ENCODE measurements at places on chromosomes 11 and 22.
A peak's percentile ranks its signal among the peaks of the same experiment; 100 is the strongest.

GRCh38 chr11:116062129-116062489 is 557.9 kb upstream of the CADM1 start:
- no peak for DNase-seq

DNA sequence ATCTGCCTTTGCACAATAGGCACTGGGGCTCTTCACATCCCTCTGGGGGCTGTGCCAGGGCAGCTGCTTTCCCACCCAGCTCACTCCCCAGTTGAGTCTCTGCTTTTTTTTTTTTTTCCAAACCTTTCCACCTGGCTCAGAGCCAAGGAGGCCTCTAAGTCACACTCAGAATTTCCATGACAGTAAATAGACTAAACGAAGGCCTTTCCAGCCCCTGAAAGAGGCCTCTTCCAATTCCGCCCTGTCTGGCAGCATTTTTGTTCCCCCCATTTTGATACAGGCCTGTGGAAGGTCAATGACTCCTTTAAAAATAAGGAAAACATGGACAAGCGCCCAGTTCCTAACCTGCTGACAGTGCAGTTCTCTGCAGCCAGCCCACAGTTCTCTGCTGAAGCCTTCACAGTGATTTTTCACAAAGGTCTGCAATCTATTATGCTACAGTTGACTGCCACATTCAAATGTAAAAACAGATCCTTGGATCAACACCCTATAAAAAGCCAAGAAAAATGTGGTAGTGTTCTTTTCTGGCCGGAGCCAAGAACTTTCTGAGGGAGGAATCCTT is 107.5 kb upstream of the SESN3 start:
- peak; percentile 51 for DNase-seq

DNA sequence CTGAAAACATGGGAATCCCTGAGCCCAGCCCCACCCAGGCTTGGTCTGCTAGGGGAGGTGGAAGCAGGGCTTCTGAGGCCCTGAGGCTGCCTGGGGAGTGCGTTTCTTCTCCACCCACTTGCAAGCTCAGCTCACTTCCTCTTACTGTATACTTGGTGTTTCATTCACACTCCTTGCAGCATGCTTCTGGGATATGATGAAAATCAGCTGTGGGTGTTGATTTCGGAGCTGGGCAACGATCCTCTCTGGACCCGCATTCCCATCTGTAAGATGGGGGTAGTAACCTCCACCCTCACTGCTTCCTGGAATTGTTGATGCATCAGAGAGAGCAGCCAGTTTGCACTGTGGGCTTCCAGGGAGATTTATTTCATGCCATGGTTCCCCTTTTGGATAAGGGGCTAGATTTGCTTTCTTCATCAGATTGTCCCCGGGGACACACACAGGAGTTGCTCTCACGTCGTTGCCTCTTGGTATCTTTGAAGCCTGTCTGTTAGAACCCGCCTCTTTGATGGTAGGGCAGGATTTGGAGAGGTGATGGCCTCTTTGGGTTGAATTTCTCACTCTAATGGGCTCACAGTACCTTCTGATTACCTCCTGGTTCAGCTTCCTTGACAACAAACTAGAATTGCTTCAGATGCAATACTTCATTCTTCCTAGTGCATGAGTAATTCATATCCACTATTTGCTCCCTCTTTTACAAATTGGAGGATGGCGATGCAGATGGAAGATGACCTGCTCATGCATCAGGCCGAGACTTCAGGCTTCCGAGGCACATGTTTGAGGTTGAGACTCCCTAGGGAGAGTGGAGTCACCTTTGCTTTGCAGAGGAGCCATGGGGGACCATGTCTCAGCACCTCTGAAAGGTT is 40.4 kb downstream of the BCR start:
- no peak for DNase-seq

- DNase-seq = no peak
Observed at GRCh38 chr11:63608353-63609345, 5.6 kb downstream of the PLAAT3 start.

GRCh38 chr11:45803971-45804760 is 783 bp upstream of the SLC35C1 start:
- no peak for DNase-seq

DNA sequence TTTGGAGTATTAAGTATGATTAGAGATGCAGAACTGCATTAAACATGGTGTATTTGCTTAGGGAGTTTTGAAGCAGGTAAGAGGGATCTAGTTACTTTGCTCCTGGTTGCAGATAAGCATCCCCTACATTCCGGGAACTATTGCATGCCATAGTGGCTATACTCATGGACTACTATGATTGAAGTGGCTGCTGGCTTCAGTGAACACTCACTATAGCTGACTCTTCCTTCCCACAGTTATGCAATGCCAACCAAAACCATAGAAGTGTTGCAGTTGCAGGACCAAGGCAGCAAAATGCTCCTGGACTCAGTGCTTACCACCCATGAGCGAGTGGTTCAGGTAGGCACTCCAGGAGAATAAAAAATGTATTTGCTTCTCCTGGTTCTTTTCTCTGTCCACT is 17.0 kb downstream of the COA4 start:
- DNase-seq = no peak

GRCh38 chr22:50323900-50324299 is 2.9 kb downstream of the DENND6B start:
- no peak for DNase-seq

- DNase-seq = no peak
Observed at GRCh38 chr11:100939571-100939970, 190.0 kb downstream of the PGR start.

GRCh38 chr11:76102802-76103201 is 103.5 kb downstream of the WNT11 start:
- no peak for DNase-seq

GRCh38 chr22:21603973-21604372 is 25.8 kb downstream of the YDJC start:
- no peak for DNase-seq

DNA sequence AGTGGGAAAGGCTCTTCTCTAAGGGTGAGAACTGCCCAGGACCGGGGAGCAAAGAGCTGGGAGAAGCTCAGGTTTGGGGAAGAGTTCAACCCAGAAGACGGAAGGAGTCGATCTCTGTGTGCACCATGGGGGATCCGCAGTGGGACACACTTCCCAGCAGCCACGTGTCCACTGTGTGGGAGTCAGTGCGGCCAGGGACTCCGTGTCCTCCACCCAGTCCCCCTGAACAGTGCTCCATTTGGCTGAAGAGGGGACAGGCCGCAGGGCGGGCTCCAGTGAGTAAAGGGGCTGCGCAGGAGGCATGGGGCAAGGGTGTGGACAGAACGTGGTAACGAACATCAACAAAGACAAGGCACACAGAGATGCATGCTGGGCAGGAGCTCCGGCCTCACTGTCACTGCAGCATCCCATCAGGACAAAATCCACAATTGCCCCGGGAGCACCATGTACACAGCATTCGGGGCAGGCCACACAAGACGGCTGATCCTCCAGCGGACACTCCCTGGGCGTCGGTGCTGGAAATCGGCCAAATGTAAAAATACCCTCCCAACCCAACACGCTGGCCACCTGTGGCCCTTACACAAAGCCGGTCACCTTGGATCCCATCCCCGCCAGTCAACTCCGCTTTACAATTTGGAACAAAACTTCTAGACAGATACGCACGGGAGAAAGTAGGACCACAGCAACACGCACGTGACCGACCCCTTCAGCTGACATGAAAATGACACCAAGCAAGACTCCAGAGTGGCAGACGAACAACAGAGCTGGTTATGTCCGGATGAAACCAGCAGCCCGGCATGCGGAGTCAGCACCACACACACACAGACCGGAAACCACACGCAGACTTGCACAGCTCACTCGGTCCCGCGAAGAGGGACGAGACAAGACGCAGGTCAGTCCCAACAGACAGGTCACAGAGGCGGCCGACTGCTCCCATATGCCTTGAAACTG is 366.8 kb downstream of the SHANK2 start:
- DNase-seq = no peak

GRCh38 chr11:92384358-92384757 is 159.7 kb downstream of the FAT3 start:
- no peak for DNase-seq

GRCh38 chr11:106216281-106216680 is 138.8 kb downstream of the AASDHPPT start:
- DNase-seq = no peak

DNA sequence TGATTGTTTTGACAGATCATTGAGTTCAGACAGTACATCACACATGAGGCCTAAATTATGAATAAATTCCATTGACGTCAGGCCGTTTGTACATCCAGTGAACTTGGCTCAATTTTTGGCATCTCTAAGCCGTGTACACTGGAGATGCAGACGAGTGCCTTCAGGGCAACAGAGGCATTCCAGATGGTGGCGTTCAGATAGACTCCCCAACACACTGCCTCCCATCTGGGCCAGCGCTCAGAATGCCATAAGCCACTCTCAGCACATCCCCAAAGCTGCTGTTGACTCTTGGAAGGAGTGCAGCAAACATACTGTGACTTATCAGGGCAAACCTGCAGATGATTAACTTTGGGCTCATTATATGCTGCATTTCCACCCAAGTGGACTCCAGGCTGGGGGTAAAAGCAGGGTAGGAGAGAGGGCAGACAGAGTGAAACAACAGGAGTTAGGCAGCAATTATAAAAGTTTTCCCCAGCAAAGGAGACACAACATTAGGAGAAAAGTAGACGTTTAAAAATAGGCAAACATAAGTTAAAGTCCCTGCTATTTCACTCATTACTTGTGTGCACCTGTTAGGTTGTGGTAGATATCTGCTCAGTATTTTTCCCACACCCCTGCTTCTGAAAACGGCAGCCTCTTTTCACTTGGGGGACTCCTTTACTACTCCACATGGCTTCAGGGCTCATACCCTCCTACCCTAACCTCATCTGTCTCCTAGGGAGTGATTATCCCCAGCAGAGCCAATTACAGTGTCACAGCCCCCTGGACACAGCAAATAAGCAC is 60.2 kb upstream of the PDE3B start:
- peak; percentile 60 for DNase-seq

DNA sequence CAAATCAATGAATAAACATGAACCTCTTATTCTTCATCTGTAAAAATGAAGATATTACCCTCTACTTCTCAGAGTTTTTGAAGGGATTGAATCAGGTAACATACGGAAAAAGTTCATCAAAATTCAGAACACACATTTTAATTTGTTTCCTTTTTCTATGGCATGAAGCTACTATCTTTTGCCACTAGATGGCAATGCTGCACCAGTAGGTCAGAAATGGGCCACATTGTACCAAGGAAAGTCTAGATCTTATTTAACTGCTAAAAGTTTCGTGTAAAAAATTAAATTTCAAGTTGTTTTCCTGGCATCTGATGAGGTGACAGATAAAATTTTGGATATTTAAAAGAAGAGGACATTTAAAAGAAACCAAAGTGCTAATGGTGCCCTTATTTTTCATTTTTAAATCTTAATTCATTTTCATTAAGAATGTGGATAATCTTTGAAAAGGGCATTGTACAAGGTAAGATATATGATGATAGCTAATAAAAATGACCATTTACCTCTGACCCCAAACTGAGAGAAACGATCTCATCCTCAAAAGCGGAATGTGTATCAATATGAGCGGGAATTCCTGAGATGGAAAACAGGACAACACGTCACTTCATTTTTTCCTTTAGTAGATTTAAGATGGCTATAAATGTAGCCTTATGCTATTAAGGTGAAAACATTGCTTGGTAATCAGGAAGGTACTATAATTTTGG is 16.1 kb downstream of the ALKBH8 start:
- no peak for DNase-seq

- no peak for DNase-seq
Observed at GRCh38 chr22:37609240-37610152, 862 bp downstream of the GGA1 start.

- no peak for DNase-seq
Observed at GRCh38 chr11:2297623-2298030, 4.1 kb downstream of the C11orf21 start.

DNA sequence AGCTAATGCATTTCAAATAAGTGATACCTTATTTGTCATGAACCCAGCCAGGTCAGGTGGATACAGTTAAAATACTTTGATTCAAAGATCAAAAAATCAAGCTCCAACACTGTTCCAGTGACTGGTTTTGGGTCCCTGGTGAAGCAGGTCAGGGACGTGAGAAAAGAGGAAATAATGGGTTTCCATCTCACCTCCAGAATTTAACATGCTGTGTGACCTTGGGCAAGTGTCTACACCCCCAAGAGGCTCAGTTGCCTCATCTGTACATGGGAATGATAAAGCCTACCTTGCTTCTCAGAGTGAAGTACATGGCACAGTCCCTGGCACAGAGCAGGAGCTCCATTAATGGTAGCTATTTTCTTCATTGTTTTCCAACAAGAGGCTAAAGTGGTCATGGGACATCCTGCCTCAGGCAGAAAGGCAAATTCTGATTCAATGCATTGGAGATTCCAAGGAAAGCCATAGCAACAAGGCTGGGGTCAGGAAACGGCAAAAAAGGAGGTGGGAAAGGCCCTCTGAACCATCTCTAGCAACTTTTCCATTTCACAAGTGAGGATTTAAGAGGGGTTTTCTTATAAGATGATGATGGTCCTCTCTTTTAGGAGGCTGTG is 108.5 kb downstream of the CSNK2A3 start:
- DNase-seq = no peak

- no peak for DNase-seq
Observed at GRCh38 chr22:49754696-49755630, 72.7 kb downstream of the BRD1 start.

DNA sequence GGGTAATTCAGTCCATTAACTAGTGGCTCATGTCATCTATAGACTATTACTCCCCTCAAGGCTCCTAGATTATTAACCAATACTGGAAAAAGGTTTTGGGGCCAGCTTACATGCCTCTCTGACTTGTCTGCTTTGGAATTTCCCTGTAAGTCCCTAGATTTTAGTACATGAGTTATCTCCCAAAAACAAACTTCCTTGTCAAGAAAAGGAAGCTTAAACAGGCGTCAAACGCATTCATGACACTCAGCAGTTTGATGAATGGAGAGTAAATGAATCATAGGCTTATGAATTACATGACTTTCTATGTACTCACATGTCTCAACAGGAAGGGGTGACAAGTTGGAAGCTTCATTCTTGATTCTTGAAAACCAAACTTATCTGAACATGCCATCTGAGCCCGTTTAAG is 70.8 kb downstream of the BLID start:
- no peak for DNase-seq

- DNase-seq = no peak
Observed at GRCh38 chr11:27553186-27553585, 46.6 kb upstream of the LIN7C start.

GRCh38 chr11:129268371-129268770 is 76.2 kb upstream of the ARHGAP32 start:
- peak; percentile 77 for DNase-seq

- no peak for DNase-seq
Observed at GRCh38 chr11:126122863-126123262, 60.2 kb upstream of the CDON start.
